ENCODE measurements at places on chromosomes 3 and 15.

DNA sequence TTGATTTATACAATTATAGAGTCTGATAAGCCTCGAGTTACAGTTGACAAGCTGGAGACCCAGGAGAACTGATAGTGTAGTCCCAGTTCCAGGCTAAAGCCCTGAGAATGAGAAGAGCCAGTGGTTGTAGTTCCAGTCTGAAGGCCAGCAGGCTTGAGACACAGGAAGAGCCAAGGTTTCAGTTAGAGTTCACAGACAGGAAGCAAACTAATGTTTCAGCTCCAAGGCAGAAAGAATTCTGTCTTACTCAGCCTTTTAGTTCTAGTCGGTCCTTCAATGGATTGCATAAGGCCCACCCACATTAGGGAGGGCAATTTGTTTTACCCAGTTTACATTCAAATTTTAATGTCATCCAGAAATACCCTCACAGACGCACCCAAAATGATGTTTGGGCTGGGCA is 102.7 kb downstream of the CDIN1 start:
- no peak for ATAC-seq

- no peak for ATAC-seq
These were observed 9.7 kb upstream of the PCOLCE2 start for GRCh38 chr3:142898346-142899213.

GRCh38 chr15:69135499-69135898 is 24.9 kb upstream of the GLCE start:
- ATAC-seq = no peak

- ATAC-seq = no peak
These were observed 107.0 kb downstream of the IQSEC1 start for GRCh38 chr3:12965999-12966846.

- peak; percentile 33 for ATAC-seq
These were observed 337.2 kb downstream of the VGLL3 start for GRCh38 chr3:86653661-86654205.

DNA sequence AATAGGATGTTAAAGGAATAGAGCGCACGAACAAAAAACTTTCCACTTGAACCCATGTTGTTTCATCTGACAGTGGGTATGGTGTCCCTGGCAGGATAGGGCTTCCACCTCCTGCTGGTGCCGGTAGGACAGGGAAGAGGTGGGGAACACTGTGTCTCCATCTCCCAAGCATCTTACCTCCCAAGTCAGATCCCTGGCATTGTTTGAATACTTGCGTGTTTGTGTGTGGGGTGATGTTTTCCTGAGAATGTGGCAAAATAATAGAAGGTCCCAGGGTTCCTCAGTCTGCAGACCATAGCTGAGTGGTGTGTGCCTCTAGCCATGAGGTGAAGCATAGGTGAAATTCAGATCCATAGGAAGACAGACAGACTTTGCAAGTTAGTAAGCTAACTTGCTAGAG is 119.4 kb downstream of the IGF1R start:
- ATAC-seq = no peak

DNA sequence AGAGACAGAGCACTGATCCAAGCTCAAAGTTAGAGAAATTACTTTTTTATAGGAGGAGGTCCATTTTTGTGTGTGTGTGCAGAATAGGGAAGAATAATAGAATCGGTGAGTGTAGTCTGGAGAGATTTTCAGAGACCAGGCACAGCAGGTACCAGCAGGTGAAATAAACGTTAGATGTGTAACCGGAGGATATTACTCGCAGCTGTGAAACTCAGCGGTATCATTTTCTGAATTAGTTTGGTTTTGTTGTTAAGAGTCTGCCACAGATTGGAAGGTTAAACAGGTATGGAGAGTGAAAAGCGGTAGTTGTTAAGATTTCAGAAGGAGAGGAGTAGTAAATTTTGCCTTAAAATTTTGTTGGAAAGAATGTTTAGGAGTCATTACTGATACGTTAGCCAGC is 69.9 kb downstream of the RGMA start:
- ATAC-seq = no peak

DNA sequence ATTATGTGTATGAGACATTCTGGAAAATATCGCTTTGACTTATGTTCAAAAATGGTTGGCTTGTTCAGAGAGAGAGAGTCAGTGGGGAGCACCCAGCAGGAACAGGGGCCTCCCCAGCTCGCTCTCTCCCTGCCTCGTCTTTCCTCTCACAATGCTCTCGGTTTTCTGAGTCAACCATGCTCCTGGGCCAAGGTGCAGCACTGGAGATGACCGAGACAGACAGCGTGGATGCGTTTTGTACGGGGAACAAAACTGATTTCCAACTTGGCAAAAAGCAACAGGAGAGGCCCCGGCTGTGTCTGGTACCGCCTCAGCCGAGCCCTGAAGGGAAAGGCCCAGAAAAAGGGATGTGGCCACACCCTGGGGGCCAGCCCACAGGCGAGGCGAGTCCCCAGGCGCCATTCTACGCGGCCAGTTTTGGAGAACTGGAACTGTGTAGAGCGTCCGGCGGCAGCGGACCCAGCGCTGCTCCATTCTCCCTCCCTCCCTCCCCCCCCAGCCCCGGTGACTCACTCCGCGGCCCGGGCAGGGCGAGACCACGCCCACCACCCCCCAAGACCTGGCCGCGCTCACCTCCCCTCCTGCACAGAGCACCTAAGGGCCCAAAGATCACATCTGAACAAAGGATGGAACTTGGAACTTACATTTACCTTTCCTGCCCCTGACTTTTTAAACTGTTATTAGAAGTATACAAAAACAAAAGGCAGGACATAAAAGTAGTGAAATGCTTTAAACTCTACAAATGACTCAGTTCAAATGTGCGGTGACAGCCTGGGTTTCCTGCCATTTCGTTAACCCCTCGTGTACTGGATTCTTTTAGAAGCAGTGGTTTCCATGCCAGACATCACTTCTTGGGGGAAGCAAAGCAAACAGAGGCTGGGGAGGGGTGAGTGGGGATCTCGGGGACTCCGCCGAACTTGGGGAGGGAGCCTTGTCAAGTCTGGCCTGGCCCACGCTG is 12.7 kb downstream of the ATP10A start:
- peak; percentile 81 for ATAC-seq

GRCh38 chr3:145739926-145740325 is 421.1 kb downstream of the PLOD2 start:
- ATAC-seq = no peak

GRCh38 chr15:74964794-74965193 is 8.2 kb upstream of the RPP25 start:
- peak; percentile 67 for ATAC-seq

Data from motor neuron (in vitro differentiated cells).